Effector CD8-positive, alpha-beta T cell (primary cell): ENCODE measurements at places on chromosomes 12 and 14.
A peak's percentile ranks its signal among the peaks of the same experiment; 100 is the strongest.

- no peak for DNase-seq
These were observed 1.2 kb downstream of the ANKRD9 start for GRCh38 chr14:102508410-102508773.

GRCh38 chr14:78530078-78530477 lies 359.9 kb downstream of the NRXN3 start:
- no peak for DNase-seq

DNA sequence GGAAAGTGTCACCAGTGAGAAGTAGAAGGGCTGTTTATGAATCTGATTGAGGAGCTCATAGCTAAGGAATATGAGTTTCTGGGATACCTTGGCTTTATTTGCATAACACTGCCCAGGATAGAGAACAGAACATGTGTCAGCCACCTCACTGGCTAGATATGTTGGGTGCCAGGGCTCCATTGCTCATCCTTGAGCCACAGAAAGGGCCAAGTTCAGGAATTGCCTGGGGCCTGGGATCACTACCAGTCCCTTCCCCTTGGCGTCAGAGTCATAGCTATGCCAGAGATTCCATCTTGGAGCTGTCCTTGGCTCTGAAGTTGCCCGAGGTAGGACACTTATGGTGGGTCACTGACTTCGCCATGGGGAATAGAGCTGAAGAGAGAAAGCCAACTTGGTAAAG lies 49.0 kb downstream of the IFT43 start:
- DNase-seq = no peak

- DNase-seq = no peak
These were observed 25.2 kb downstream of the PTCSC3 start for GRCh38 chr14:36151335-36151734.

- DNase-seq = no peak
These were observed 109.4 kb upstream of the HIF1A start for GRCh38 chr14:61585598-61586543.

DNA sequence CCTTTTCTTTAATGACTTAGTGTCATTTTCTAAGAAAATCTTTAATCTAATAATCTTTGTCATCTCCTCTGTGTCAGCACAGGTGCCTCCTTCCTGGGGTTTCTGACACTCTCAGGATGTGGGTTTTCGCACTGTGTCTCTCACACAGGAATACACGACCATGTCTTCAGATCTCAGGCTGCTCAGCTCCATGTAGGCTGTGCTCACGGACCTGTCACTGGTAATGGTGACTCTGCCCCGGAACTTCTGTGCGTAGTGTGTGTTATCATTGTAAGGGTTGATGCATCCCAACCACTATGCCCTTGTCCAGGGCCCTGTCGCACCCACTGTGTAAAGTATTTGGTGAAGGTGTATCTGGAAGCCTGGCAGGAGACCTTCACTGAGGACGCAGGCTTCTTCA lies 647.8 kb downstream of the TMEM121 start:
- peak; percentile 10 for DNase-seq

- no peak for DNase-seq
These were observed 6.3 kb downstream of the TMEM179 start for GRCh38 chr14:104598039-104598909.

DNA sequence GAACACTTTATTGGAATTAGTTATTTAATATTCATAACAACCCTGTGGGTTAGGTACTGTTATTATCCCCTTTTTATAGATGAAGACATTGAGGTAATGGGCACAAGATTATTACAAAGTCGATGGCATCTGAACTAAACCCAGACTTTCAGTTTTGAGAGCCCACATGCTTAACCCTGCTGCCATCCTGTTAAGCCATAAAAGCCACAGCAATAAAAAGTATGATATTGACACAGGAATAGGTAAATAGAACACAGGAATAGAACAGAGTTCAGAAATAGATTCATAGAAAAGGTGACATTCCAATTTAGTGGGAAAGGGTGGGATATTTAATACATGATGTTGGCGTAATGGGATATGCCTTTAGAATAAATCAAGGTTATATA lies 119.8 kb downstream of the SLC38A1 start:
- DNase-seq = no peak

- DNase-seq = no peak
These were observed 94.1 kb downstream of the GPHN start for GRCh38 chr14:66601932-66602578.

GRCh38 chr12:29616664-29617406 lies 119.3 kb upstream of the OVCH1 start:
- DNase-seq = no peak

DNA sequence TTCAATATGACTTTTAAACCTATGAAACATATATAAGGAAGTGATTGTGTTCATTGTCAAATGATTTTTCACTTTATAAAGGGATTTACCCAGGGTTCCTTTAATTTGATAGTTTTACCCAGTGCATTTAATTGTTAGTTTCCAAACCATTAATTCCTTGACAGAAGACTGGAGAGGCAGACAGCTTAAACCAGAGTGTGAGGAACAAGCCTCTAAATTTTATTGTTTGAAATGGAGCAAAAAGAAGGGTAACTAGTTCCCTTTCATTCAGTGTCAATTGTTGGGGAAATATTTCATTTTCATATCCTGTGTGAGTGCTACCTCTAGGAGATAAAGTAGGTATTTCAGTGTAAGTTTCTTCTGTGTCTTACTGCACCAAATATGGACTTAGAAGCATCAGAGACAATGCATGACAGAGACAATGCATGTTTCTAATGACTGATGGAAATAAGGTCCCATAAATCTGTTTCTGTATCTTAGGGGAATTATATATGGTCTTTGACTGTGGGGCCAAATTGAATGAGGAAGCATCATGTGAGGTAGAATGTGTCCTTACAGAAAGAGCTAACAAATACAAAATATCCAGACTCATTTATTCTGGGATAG lies 120.5 kb downstream of the TMTC2 start:
- no peak for DNase-seq

GRCh38 chr12:92038476-92038875 lies 107.2 kb downstream of the BTG1 start:
- DNase-seq = no peak

DNA sequence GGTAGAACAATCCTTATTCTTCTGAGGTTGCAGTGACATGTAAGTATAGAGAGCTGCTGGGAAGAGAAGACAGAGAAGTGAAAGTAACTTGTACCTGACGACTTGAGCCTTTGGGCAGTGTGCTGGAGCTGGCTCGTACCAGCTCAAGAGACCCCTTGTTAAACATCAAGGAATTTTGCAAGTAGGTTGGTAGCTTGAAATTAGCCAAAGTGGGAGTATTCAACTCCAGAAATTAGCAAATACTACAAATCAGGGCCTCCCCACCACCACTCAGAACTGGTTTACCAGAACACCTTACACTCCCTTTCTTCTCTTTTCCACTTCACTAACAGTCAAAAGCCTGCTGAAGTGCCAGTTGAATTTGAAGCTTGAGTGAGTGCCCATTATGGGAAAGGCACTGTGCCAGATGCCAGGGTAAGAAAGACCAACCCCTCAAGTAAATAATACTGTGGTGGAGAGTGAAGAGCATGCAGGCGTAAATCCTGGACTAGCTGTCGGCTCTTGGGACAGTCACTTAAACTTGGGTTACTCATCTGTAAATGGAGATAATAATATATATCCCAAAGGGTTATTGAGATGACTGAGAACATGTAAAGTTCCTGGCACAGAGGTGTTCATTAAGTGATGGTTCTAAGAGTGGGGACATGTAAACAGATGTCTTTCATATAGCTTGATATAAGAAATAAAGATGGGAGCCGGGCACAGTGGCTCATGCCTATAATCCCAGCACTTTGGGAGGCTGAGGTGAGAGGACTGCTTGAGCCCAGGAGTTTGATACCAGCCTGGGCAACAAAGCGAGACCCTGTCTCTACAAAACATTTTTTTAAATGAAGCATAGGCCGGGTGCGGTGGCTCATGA lies 27.0 kb upstream of the EID3 start:
- DNase-seq = no peak

DNA sequence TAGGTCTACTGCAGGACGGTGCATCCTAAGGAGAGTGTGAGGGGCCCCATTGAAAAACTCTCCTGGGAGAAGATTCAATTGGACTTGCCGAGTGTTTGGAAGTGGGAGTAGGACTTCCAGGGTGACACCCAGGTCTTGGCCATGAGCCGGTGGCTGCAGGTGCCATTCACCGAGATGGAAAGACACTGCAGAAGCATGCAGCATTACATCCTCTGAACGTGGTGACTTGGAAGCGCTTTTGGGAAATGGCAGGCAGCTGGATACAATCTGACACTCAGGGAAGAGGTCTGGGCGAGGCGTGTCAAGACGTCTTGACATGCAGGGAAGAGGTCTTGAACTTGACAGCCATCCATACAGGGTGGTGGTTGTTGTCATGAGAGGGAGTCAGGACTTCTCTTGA lies 126.9 kb downstream of the PAPOLA start:
- DNase-seq = no peak

DNA sequence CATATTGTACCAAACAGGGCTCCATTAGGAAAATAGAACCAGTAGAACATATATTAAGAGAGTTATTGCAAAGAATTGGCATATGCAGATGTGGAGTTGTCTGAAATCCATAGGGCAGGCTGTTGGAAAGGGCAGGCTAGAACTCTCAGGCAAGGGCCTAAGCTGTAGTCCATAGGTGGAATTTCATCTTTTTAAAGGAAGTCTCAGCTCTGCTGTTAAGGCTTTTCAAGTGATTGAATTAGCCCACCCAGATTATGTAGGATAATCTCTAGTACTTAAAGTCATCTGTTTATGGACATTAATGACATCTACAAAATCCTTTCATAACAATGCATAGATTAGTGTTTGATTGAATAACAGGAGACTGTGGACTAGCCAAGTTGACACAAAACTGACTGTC lies 59.4 kb downstream of the RAD51B start:
- DNase-seq = no peak

- DNase-seq = no peak
These were observed 41.1 kb downstream of the BMP4 start for GRCh38 chr14:53915364-53916014.

DNA sequence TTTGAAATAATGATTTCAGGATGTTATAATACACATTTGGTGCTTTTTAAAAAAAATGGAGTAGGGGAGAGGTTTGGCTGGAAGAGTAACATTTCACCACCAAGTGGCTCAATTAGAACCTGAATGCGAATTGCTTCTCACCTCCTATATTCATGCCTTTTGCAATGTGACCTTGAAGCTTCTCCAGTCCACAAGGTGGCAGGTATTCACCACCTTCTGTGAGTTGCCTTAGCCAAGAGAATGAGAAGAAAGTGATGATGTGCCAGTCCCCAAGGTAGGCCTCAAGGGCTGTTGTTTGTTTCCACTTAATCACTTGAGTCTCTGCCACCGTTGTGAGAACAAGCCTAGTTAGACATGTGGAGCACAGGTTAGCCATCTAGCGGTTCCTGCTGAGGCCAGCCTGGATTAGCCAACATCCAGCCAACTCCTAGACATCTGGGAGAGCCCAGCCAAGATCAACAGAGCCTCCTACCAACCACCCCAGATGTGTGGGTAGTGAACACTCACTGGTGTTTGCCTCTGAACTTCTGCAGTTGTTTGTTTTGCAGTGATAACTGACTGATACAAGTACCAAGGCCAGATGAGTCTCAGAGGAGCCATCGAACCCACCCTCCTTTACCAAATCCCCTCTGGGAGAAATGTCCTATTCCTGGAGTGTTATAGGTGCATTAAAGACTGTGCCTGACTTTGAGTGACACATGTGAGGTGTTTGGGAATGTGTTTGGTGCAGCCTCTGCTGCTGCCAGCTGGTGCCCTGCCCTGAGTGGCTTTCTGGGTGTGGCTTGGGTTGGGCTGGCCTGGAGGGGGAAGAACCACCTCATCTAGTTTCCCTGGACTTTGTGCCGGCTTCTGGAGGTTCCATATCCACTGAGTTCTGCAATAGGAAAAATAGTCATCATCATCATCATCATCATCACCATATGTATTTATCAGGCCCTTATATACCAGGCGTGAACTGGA lies 132.5 kb upstream of the RFLNA start:
- no peak for DNase-seq

DNA sequence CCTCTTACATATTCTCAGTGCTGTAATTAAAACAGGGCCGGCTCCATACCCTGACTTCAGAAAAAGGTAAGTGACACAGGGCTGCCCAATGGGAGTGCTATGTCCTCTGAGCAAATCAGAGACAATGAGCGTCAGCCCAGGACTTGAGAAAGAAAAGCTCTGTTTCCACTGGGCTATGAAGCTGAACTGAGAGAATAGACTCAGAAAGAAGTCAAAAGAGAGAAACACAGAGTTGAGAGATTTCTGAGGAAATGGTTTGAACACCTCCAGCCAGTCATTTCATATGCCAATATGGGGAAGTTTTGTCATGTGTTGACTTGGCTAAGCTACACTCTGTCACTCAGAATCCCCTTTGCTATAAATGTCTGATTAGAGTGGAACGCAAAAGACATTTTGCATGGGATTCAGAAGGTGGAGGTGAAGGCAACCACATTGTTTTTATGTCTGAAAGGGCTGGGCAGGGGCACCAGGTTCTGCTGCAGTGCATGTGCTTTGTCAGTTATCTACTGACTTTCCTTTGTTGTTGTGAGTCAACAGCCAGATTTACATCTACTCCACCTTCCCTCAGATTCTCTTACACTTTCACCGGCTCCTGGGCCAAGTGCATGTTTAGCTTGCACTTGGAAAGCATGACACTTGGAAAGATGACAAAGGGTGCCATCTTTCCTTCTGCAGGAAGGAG lies 313.3 kb downstream of the DUSP6 start:
- no peak for DNase-seq

DNA sequence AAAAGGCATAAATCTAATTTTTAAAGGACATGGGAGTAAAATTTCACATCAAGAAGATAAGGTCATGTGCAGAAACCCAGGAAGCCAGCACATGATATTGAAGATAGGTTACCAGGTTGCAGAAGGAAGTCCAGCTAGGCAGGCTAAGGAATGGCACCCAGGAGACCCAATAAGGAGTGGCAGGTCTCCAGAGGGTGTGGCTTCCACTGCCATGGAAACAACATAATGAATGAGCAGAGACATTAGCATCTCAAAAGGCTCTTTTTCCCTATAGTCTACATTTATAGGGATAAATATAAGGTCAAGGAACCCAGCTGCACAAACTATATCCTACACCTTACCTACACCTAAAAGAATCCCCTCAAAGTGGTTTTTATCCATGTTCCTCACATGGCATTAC lies 275.9 kb downstream of the RPS29 start:
- no peak for DNase-seq

DNA sequence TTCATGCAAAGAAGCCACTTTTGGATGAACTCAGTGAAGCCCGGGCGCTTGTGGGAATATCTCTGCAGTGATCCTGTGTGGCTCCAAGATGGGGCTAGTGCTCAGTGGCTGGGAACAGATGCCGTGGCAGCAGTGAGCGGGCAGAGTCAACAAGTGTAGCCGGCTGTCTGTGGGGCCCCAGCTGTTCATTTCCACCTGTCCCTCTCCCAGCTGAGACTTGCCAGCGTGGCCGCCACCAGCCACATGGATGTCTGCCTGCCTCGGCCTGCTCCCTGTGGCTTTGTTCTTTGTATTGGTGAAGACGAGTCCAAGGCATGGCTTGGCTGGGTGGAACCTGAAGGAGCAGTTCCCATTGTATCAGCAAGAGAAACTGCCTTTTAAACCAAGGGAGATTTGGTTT lies 77.3 kb downstream of the NOS1 start:
- DNase-seq = no peak

GRCh38 chr12:58481811-58482210 lies 438.5 kb downstream of the LRIG3 start:
- no peak for DNase-seq

- DNase-seq = no peak
These were observed 34.1 kb upstream of the ITPR2 start for GRCh38 chr12:26867080-26867479.
